Kidney (tissue), 22 donors: ENCODE measurements at places on chromosomes 2 and 18.

DNA sequence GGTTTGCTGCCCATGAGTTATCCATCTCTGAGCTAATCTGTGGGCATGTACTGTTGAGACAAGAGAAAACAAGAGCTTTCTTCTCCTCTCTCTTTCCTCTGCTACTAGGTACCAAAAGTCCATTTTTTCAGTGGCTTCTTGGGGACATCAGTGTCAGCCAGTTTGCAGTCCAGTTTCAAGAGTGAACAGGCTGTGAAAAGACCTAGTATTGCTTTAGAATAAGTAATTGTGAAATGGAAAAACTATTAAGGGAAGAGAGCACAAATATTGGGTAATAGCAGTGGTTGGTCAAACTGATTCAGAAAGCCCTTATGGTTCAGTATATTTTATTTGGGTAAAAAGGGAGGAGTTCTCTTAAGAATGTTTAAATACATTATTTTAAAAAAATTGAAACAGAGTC, 33.0 kb upstream of the MEP1B start:
- no peak for DNase-seq

GRCh38 chr18:77567205-77567604, 317.6 kb downstream of the GALR1 start:
- no peak for DNase-seq

DNA sequence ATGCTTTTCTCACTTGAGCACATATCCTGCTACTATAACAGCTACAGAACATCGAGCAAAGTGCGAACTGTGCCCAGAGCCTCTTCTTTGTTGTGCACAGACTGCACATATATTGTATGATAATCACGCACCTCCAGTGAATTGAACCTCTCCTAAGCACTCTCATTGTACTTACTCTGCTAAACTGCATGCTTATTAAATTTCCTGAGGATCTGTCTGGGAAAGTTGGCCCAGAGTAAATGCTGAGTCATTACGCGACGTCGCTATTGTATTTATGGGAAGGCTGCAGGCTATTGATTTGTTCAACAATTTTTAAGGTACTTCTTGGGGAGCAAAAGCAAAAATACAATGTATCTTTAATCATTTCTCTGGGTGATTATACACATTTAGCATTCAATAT, 399.6 kb upstream of the DSEL start:
- no peak for DNase-seq

GRCh38 chr2:165594935-165595255, 125.4 kb downstream of the CSRNP3 start:
- DNase-seq: no peak

DNA sequence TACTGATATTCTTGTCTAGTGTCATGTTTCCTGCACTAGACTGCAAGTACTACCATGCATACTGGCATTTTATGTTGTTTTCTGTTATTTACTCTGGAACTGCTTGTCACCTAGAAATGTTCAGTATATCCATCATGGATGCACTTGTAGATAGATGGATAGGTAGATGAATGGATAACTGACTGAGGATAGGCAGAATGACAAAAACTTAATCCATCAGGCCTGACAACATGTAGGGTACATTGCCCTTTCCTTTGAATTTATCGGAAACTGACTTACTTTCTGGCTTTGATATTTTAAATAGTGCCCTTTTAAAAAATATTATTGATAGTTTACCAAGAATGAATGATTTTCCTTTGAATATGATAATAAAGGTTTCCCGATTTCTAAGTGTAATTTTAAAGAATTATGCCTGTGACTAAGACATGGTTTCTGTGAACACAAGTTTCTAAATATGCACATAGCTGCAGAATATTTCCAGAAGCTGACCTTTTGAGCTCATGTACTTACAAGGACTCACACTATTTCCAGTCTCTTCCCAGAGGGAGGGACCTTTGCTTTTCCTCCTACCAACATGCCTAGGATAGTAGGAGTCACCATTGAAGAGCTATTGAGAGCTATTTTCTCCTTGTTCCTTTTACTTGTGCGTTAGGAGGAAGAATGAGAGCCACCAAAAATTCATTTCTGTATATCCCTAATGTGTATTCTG, 81.3 kb downstream of the ANKRD12 start:
- DNase-seq: no peak

DNA sequence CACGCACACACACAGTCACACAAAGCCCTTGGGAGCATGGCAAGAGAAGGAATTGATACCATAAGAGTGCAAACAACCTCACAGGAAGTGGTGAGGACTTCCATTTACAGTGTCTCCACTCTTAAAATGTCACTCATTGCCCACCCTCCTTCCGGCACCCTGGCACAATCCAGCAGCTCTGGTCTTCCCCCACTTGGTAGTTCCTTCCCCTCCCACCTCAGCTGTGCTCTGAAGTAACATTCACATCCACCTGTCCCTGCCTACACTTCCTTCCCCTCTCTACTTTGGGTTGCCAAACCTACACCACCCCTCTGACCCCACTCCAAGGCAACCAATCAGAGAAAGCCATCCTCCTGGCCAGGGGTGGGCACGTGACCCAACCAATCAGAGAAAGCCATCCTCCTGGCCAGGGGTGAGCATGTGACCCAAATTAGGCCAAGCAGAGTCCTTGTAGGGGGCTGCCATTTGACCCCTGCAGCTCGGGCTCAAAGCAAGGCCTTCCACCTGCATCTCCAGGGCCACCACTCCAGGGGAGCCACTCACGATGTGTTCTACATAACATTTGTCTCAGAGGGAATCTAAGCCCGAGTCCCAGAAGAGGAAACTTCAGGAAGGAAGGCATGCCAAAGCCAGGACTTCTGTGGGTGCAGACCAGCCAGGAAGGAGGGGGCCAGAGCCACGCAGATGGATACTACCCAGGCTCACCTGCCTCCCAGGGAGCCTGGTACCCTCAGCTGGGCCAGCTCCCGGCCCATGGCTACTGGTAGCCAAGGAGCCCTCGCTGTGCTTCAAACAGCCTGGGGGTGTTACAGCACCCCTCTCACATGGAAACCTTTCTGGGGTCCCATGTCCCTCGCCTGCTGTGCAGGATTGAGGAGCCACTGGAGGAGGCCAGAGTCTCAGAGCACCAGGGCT, 21.2 kb downstream of the CYP26B1 start:
- no peak for DNase-seq
